Endodermal cell (in vitro differentiated cells): ENCODE measurements at places on chromosomes 2 and 18.

- no peak for DNase-seq
Observed at GRCh38 chr2:96622544-96622943, 15.6 kb downstream of the KANSL3 start.

- peak; percentile 92 for DNase-seq
Observed at GRCh38 chr2:241558532-241559322, at the start of gene BOK. BOK (plus strand) TSS chr2:241558745; CDS start chr2:241559484, 739 bp downstream.

DNA sequence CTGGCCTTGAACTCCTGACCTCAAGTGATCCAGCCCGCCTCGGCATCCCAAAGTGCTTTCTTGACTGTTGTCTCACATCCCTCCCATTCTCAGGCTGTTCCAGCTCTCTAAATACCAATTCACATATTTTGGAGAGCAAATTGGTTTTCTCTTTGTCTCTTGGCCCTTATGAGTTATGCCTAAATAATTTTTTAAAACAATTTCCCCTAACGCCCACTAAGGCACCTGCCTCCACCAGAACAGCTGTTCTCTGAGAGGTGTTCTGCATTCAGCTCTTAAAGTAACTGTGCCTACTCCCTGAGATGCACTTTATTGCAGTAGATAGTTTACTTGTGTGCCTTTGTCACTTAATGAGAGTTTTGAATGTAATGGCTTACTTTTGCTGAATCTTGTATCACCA lies 6.9 kb downstream of the CCDC195 start:
- DNase-seq: no peak

GRCh38 chr2:149064365-149064841 lies 25.9 kb downstream of the LYPD6B start:
- DNase-seq: peak; percentile 74

- no peak for DNase-seq
Observed at GRCh38 chr2:120222186-120223033, 790 bp downstream of the TMEM185B start.

DNA sequence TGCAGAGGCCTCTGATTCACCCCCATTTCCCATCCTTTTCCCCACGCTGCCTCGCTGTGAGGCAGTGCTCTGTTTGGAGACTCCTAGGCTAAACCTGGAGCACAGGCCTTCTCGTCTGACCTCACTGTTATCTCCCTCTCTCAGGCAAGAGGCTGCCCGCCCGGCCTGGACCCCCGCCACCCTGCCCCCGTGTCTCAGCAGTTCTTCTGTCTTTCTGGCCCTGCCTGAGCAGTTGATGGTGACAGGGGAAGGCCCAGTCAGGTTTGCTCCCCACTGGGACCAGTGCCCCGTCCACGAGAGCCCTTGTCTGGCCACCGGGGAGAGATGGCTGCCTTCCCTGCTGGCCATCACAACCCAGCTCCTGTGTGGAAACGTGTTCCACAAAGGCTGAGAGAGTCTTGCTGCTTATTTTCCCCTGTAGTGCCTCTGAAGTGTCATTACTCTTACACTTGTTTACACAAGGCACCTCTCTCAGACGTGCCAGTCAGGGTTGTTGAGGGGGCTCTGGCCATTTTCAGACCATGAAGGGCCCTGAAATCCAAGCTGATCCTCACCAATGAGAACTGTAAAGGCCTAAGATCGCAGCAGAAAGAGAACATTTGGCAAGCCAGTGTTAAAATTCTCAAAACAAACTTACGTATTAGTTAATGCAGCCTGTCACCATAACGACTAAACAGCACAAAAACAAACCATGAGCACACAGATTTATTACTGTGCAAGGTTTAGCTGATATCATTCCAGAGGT lies 210.9 kb downstream of the NDUFA10 start:
- no peak for DNase-seq

DNA sequence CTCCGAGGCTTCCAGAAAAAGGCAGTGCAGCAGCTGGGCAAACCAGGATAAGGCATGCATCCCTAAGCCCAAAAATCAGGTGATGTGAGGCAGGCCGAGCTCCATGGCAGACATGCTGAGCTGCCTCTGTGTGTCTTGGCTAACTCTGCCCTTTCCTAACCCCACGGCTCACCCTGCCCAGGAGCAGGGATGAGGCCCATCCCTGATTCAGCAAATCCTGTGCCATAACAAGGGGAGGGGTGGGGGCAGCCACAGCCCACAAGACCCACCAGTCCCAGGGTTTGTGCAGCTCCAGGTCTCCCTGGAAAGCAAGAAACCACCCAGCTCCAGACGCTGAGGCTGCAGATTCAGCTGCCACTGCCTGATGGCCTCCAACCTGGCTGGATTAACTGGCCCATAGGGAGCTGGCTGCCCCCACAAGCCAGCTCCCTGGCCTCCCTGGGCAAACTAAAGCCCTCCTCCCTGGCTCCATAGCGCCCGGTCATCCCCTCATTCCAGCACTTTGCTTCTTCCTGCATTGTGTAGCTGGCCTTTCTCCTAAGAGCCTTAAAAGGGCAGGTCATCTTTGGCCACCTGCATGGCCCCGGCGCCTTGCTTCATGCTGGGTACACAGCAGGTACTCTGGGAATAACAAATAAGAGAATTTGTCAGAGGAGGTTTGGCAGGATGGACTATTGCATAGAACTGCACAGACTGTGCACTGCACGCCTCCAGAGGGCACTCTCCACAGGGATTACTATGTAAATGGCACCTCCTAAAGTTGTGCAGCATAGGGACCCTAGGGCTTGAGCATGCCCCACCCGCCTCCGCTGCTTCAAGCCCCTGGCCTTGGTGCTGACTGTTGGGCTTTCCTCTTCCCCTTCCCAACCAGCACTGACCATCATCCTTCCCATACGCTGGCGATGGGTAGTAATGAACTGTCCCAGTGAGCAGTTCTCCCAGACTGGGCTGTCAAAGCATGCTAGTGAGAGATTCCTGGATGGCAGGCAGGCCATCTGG lies 10.7 kb downstream of the STEAP3 start:
- DNase-seq: peak; percentile 87

DNA sequence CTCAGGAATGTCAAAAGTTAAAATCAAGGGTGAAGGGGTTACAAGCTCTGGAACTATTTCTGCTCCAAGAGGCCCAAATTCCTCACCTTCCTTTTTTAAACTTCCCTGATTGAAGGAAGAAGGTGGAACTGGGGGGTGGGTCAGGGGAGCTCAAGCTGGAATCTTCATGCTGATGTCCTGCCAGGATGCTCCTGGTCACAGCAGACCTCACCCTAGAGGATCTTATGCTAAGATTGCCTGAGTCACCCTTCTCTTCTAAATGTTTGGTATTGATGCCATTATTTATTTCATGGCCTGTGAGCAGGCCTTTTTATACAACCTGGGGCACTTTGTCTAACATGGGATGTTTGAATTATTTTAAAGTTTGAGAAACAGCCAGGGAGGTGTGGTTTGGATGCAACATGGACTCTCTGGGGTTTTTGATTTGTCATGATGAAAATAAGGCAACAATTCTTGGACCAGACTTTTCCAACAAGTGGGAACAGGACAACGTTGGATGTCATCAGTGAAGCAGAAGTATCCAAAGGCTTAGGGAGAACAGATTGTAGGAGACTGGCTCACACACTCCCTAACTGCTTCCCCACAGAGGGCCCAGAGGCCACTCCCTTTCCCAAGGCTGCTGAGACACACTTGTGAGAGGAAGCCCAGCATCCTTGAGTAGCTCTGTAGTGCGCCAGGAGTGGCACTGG lies 420.2 kb upstream of the MEX3C start:
- DNase-seq: no peak

DNA sequence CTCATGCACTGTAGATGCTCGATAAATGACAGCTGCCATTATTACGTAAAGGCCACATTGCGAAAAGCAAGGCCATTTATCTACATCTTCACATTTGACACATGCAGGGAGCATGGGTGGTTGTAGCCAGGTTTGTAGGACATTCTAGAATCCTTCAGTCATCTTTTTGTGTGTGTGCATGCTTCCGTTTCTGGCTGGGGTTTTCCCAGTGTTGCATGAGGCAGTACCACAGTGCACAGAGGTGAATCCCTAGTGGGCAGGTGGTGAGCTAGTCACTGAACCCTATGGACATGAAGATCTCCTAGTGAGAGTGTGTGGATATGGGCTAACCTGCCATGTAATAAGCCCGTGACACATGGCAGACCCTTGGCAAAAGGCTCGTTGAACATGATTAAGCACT lies 151.8 kb upstream of the SLC14A2 start:
- DNase-seq: no peak

DNA sequence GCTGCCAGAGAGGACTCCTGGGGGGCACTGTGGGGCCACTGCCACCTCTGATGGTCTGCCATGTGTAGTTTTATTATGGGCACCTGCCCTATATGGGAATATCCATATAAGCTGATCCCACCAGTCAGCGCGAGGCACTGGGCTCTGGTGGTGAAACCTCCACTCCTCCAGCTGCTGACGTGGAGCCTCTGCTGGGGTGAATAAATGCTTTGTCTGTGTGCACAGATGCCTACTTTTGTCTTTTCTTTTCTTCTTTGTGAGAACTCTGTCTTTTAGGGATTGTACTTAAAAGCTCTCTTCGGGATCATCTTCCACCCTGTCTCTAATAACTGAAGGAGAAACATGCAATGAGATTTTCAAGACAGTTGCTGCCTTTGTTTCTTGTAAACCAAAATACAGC lies 68.9 kb upstream of the NCK2 start:
- DNase-seq: no peak

GRCh38 chr2:188416367-188416766 lies 124.7 kb downstream of the GULP1 start:
- DNase-seq: no peak

- DNase-seq: peak; percentile 92
Observed at GRCh38 chr2:178891265-178891958, 84.2 kb upstream of the TTN start.

GRCh38 chr2:185780890-185781289 lies 42.3 kb downstream of the FSIP2 start:
- DNase-seq: no peak

DNA sequence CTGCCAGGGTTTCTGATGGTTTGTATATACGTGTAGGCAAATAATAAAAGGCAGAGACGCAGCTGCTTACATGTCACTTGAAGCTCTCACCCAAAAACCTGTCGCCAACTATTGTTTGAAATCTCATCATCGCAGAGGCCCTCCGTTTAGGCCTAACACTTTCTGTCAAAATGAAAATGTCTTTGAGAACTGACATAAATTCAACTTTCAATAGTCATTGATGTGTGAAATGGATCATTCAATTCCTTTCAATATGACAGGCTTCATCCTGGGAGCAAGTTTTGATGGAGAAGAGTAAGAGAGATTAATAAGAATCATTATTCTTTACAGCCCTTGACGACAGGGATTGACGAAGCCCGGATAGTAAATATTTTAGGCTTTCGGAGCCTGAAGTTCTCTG lies 2.7 kb downstream of the ACTG2 start:
- DNase-seq: no peak

DNA sequence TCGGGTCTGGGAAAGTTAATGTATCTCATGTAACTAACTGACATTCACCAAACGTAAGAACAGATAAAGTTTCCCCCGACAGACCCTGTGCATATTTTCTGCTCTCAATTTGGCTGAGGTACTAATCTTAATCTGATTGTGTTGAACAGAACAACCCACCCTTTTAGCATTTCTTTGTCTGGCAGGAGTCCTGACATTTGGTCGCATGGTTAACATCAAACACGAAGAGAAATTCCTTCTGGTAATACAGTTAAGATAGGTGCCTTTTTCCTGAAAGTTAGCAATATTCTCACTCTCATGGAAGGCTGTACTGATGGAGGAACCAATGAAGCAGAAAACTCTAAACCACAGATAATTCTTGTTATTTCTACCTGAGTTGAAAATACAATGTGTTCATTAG lies 520.8 kb downstream of the PARD3B start:
- no peak for DNase-seq

GRCh38 chr2:128452024-128452411 lies 133.3 kb upstream of the HS6ST1 start:
- DNase-seq: peak; percentile 10

- no peak for DNase-seq
Observed at GRCh38 chr2:197184959-197185586, 125.5 kb downstream of the ANKRD44 start.

- DNase-seq: no peak
Observed at GRCh38 chr2:55478610-55479304, 40.8 kb upstream of the CFAP36 start.

- DNase-seq: peak; percentile 8
Observed at GRCh38 chr18:80126797-80127196, 17.7 kb downstream of the ADNP2 start.

DNA sequence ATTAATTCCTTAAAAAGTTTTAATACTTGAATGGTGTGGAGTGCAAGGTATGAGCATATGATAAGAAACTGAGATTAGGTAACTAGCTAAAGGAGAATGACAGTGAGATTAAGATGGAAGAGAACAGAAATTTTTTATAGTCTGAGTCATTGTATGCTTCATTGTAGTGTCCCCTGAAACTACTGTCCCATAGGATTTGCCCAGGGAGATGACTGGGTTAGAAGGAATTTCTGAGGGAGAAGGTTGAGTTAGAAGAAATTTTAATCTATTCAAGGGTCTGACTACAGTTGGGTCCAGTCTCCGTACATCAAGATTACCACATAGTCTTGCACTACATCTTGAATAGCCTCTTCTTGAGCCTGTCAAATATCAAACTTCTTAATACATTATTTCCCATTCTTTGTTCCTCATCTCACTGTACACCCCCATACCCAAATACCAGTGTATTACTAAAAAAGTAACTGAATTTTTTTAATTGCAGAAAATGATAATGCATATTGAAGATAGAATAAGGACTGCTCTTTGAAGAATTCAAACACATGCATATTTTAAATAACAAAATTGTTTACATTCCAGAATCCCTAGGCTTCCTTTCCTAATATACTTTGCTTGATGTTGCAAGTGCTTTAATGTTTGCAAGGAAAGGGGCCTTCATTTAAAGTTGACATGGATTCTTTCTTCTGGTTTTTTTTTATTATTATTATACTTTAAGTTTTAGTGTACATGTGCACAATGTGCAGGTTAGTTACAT lies 314.3 kb upstream of the COL3A1 start:
- DNase-seq: no peak
